ENCODE measurements at places on chromosomes 7 and 10.

GRCh38 chr7:33243319-33243881, 114.0 kb downstream of the BBS9 start:
- peak; percentile 51 for DNase-seq

DNA sequence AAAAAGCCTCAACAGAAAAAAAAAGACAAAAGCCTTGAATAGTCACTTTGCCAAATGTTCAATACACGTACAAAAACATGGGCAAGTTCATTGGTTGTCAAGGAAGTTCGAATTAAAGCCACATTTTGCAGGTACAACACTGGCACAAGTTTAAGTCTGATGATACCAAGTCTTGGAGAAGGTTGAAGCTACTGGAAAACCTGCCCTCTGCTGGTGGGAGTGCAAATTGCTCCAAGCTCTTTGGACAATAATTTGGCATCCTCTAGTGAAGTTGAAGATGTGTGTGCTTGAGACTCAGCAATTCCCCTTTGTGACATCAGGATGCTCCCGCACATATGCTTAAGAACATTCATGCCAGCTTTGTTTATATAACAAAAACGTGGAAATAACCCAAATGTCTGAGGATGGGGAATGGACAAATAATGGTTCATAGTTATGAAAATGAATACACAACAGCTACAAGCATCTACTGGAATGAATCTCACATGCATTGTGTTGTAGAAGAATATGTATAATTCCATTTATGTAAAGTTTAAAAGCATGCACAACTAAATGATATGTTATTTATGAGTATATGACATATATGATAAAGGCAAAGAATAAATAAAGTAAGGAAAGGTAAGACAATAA, 120.0 kb upstream of the PLPP4 start:
- no peak for DNase-seq

DNA sequence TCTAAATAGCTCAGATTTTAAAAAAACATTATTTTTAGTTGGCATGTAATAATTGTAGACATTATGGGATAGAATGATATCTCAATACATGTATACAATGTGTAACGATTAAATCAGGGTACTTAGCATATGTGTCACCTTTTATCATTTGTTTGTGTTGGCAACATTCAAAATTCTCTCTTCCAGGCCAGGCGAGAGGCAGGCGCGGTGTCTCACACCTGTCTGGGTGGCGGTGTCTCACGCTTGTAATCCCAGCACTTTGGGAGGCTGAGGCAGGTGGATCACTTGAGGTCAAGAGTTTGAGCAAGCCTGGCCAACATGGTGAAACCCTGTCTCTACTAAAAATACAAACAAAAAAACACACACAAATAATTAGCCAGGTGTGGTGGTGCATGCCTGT, 151.7 kb downstream of the RTKN2 start:
- DNase-seq, result peak; percentile 55

DNA sequence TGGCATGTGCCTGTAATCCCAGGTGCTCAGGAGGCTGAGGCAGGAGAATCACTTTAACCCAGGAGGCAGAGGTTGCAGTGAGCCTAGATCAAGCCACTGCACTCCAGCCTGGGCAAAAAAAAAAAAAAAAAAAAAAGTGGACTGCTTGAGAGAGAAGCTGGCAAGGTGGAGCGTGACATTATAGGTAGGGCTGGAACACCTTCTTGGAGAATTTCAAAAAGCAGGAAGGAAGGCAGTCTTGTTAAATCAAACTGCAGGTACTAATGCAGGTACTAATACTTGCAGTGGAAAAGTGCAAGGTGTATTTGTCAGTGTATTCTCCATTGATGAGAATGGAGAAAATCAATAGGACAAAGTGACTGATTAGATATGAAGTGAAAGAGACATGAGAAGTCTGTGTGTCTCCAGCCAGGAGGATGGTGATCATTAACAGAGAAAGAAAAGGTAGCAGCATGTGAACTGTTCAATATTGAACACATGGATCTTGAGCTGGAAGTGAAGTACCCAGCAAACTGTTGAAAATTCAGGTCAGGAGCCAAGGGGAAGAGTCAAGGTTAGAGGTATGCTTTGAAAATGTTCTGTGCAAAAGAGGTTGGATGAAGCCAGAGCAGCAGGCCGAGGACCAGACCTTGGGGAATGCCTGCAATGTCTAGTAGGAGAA, 12.6 kb upstream of the SLC16A12 start:
- DNase-seq, result no peak

- DNase-seq, result no peak
Measured at GRCh38 chr10:46006219-46006618, 24.2 kb downstream of the NCOA4 start.

- no peak for DNase-seq
Measured at GRCh38 chr10:42801135-42801534, 18.5 kb downstream of the BMS1 start.

DNA sequence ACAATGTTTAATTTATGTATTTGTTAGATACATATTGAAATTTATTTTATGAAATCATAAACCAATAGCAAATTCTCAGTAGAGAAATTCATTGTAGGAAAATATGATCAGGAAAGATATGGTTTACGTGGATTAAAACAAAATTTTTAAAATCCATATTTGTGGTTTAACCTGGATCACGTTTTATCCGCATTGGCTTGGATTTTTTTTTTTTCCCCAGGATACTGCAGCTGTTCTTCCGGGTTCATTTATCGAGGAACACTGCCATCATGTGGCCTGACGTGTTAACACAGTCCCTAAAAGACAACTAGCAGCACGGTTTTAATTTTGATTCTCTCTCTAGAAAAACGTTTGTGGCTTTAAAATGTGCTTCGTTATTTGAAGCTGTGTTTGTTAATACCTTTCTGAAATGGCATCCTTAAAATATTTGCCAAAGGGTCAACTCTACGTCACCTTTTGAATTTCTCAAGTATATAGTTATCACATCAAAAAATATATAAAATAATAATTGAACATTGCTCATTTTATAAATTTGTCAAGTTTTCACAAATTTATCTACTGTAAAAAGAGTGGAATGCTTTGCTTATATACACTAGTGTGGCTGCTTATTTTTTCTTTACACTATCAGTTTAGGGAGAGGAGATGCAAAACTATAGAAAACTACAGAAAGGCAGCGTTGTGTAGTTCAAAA, 8.7 kb upstream of the ASB4 start:
- DNase-seq, result peak; percentile 74

- no peak for DNase-seq
Measured at GRCh38 chr10:112844681-112845544, 105.1 kb upstream of the TCF7L2 start.

- no peak for DNase-seq
Measured at GRCh38 chr10:108775911-108776475, 1147.3 kb downstream of the XPNPEP1 start.

DNA sequence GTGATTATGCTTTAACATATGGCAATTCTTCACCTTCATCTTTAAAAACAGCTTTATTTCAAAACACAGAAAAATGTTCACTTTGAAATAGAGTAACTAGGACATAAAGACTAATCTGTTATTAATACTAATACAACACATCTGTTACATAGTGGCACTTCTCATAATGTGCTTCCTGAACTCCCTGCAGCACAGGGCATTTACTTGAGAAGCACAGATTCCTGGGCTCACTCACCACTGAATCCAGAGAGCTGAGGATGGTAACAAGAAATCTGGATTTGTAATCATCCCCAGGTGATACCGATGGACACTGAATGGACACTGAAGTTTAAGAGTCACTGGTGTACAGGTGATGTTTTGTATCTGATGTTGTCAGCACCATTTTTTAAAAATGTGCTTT, 96.1 kb downstream of the COL28A1 start:
- no peak for DNase-seq

DNA sequence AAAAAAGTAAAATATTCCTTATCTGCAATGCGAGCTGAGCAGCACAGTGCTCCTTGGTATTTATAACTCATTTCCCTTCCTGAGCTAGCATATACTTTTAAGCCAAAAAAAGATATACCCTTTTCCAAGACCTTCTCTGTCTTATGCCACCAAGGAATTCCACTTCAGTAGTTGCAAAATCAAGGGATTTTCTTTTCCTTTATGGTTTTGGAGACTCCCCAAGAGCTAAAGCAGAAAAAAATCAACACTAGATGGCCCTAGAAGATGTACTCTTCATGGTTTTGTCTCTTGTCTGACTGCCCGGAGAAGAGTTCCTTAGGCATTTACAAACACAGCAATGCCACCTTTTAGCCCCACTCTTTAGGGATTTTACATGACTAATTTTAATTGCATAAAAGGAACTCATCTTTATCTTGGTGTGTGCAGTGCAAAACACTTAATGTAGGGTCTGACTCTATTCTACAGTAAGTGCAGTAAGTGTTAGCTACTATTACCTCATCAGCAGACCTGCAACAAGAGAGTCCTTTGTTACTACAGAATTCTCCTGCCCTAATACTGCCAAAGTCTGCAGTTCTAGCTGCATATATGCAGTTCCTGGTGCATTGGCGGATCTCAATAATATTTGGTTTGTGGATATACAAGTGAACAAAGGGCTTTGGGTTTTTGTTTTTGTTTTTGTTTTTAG, 443.3 kb downstream of the GFRA1 start:
- DNase-seq, result no peak

DNA sequence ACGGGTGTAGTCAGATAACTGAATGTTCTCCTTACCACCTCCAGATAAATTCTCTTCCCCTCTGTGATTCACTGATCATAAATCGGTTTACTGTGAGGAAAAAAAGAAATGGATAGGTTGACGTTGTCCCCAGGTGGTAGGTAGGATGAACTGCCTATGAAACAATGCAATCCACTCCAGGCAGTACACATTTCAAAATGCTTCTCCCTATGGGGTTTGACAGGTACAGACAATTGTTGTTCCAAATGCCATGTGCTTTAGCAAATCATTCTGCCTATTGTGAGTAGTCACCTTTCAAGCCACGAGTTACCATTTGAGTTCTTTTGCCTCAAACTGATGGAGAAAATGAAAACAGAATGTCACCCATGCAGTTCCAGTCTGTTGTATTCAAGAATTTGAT, 21.8 kb downstream of the VIM start:
- no peak for DNase-seq

DNA sequence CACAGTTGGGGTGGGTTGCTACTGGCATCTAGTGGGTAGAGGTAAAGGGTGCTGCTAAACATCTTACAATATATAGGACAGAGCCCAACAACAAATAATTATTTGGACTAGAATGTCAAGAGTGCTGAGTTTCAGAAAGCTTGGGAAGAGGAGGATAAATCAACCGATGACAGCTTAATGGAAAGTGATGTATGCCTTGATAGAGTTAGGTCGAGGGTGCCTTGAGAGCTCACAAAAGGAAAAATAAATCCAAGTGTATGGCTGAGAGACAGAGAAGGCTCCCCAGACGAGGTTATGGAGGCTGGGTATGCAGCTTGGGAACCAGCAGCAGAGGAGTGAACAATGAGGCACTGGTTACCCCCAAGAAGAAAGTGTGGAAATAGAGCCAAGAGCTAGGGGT, 211.1 kb downstream of the HDAC9 start:
- no peak for DNase-seq

GRCh38 chr7:142939226-142939910, at the start of gene LLCFC1:
Gene LLCFC1 (plus strand): TSS chr7:142939484. CDS start chr7:142939622, 138 bp downstream.
- no peak for DNase-seq

DNA sequence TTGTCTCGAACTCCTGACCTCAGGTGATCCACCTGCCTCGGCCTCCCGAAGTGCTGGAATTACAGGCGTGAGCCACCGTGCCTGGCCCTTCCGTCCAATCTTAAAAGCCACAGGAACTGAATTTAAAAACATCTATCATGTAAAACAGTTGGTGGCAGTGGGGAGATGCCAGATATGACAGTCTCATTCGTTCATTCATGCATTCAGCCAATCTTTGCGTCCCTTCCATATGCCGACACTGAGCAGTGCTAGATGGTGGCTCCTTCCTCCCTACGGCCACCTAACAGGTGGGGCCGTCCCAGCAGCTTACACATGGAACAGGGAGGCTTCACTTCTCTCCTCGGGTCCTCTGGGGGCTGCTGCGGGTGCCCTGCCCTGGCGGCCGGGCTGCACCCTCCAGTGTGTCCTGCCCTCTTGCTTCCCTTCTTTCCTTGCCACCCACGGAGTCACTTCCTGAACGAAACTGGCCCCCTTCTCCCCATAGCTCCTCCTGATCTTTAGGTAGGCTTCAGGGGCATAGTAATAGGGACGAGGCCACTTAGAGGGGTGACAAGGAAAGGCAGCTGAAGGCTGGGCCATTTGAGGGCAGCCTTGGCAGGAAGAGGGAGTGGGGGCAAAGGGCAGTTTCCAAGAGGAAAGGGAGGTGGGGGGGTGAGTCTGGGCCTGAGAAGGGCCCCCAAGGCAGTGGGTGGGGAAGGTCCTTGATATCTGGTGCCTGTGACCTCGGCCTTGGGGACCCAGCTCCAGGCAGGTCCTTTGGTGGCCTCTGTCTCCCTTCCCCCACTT, 53.8 kb downstream of the PROSER2 start:
- DNase-seq, result no peak

DNA sequence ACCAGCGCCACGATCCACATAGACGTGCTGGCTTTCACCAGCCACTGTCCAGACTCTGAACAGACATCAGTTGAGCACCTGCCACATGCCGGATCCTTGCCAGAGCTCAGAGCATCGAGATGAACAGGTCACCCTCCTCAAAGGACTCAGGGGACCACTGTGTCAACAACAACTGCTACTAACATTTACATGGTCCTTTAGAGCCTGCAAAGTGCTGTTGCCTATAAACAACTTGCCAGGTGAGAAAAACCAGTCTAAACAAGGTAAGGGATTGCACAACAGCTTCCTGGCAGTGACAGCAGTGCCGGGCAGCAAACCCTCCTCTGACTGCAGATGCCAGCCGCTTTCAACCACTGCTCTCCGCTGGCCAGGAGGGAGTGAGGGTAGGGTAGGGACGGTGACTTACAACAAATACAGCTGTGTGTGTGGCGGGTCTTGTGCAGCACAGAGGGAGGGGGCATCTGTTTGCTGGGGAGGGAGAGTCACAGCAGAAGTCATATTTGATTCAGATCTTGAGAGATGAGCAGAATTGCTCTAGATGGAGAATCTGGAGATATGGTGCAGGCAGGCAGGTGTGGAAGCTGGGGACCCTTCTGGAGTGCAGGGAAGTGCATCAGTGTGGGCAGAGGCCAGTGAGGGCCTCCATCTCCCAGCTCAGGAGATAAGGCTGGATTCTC, 32.8 kb upstream of the RHEB start:
- peak; percentile 91 for DNase-seq

DNA sequence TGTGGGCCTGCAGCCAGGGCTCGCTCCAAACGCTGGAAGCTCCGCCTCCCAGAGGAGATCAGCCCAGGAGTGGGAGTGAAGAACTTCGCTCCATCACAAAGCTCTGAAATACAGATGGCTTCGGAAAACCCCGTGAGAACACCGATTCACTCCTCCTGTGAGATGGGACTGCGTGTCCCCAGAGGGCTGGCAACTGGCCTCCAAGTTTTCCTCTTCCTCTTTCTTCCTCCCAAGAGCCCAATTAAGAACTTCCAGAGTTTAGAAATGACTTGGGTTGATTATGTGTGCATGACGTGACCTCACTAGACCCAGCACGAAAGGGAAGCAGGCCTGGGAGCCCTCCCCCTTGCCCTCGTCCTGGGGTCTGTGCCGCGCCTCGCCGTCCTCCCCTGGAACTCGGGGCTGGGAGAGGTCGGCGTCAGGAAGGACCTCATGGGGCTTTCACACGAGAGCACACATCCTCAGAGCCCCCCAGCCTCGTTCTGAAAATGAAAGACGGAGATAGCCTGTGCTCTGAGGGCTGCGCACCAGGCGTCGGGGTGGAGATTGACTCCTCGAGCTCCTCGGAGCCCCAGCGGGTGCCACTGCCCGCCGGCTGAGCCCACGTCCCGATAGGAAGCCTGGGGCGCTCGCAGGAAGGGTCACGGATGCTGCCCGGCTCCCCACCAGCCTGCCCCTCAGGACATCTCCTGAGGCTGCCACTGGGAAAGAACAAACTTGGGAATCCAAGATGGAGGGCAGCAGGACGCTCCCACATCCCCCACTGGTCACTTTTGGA, 37.8 kb downstream of the PTPRN2 start:
- DNase-seq, result peak; percentile 39

- no peak for DNase-seq
Measured at GRCh38 chr7:28173531-28173930, 7.1 kb downstream of the JAZF1 start.

Data from NCI-H2029 treated with DMSO at 0.1 percent for 48 hours (cell line).